ENCODE measurements at places on chromosomes 12 and 14.

DNA sequence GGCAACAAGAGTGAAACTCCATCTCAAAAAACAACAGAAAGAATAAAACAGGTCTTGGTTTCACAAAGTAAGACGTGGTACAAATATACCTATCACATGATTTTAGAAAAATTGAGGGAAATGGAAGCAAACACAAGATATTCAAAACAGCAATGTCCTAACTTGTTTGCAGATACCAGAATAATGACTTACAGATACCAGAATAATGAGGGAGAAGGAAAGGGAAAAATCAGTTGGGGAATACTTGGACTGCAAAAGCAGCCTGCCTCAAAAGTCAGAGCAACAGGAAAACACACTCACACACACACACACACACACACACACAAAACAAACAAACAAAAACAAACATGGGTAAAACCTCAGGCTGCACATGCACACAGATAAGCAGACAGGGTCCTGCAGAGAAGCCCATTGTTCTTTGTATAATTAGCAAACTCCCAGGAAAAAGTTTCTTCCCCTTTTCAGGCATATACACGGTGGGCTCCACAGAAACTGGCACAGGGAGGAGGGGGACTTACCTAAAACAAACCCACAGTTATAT lies 65.7 kb upstream of the CAPRIN2 start:
- DNase-seq = no peak

- DNase-seq = peak; percentile 47
These were observed 24.8 kb downstream of the BICDL1 start for GRCh38 chr12:120013659-120014380.

- DNase-seq = no peak
These were observed 75.8 kb upstream of the SOX5 start for GRCh38 chr12:24025153-24025798.

DNA sequence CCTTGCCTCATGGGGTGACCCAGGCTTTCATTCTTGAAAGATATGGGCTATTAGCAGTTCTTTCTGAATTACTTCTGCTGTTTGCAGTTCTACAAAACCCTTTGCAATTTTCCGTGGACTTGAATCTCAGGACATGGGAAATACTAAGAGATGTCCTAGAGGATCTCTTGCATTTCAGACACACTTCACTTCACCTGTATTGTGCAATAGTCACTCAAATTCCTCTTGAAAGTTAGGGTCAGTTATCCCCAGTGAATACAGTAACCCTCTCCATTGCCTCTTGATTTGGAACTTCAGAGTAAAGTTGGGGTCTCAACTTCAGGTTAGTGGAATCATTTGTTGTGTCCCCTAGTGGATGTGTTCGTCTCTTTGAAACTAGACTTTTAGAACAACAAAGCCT lies 31.8 kb downstream of the YLPM1 start:
- no peak for DNase-seq

- peak; percentile 24 for DNase-seq
These were observed 12.5 kb downstream of the C1R start for GRCh38 chr12:7079826-7080125.

GRCh38 chr12:125434936-125435443 lies 369.8 kb downstream of the AACS start:
- DNase-seq = no peak

DNA sequence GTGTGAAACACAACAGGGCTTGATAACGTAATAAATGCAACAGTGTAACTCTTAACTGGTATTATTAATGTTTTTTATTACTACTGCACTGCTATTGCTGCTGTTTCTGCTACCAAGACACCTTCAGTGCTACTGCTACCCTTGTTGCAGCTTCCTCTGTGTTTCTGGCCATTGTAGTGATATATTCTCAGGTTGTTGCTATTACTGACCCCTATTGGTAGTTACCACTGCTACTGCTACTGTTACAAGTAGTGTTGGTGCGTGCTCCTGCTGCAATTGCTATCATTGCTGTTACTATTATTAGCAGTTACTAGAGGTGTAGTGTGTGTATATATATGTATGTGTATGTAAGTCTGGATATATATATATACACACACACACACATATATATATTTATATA lies 87.2 kb upstream of the PTPRB start:
- peak; percentile 9 for DNase-seq

GRCh38 chr14:31154956-31155355 lies 52.6 kb downstream of the HECTD1 start:
- DNase-seq = no peak

GRCh38 chr14:24273422-24273998 lies 2.1 kb upstream of the RABGGTA start:
- no peak for DNase-seq

DNA sequence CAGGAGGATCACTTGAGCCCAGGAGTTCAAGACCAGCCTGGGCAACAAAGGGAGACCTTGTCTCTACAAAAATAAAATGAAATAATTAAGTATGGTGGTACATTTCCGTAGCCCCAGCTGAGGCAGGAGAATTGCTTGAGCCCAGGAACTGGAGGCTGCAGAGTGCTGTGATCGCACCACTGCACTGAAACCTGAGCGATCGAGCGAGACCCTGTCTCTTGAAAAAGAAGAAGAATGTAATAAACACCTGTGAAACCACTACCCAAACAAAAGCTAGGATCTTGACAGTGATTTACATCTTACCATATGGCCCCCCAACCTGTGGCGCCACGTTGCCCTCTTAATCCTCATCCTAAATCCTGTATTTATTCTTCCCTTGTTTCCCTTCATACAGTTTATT lies 5.7 kb upstream of the DTX1 start:
- DNase-seq = no peak

DNA sequence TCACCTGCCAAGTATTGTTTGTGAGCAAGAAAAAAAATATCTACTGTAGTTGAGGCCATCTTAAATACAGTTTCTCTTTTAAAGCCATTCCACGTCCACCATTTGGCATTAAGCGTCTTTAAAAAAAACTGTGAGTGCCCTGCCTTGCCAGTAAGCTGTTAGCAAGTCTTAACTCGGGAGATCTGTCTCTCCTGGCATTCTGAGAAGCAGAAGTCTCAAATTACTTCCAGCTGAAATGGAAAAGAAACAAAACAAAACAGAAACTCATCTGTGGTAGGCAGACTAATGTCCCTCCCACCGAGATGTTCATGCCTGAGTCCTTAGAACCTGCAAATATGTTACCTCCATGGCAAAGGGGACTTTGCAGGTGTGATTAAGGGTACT lies 126.2 kb downstream of the CRADD start:
- DNase-seq = no peak

- peak; percentile 59 for DNase-seq
These were observed 75.3 kb upstream of the OR4E1 start for GRCh38 chr14:21748869-21749303.

- DNase-seq = no peak
These were observed 285 bp downstream of the MVK start for GRCh38 chr12:109573914-109574244.

- no peak for DNase-seq
These were observed 43.6 kb upstream of the APPL2 start for GRCh38 chr12:105279460-105280056.

DNA sequence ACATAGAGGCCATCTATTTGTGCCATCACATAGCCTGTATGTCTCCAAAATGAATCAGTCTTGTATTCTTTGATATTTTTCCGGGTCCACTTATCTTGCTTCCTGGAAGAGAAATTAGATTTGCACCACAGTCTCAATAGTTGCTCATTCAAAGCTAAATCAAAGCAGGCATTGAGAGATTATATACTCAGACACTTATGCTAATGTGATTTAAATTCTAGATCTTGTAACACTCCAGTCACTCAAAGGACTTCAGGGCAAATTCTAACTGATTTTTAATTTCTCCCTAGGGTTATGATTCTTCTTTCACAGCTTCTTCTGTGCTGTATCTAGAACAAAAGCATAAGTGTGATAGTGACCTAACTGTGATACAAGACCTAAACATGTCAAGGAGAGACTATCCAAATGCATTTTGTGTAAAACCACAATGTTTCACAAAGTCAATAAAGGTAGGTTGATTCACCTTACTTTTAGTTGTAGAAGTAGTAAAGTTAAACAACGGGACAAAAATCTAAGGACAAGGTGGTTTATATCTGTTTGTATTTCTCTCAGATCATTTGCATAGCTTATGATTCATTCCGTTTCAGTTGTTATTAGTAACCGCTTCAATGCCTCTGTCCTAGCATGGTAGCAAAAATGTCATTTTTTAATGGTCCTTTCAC lies 26.8 kb downstream of the PLBD1 start:
- DNase-seq = no peak

- DNase-seq = no peak
These were observed 2.0 kb downstream of the SCYL2 start for GRCh38 chr12:100268835-100269564.

DNA sequence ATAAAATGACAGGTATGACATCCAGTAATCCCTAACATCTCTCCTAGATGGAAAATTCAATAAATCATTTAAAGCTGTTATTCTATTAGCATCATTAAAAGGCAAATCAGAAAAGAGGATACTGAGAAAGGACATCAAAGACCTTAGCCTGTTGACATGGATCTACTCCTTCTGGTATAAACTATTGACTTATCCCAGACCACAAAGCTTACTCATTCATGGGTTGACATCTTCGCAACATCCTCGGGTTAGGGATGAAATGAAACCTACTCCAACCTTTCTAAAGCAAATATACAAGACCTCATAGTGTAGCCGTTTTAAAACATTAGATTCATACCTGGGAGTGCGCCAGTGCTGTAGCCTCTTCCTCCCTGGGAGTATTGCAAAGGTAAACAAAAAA lies 191.5 kb upstream of the BTG1 start:
- no peak for DNase-seq

- peak; percentile 17 for DNase-seq
These were observed 287.5 kb downstream of the DUSP6 start for GRCh38 chr12:89064780-89065179.

DNA sequence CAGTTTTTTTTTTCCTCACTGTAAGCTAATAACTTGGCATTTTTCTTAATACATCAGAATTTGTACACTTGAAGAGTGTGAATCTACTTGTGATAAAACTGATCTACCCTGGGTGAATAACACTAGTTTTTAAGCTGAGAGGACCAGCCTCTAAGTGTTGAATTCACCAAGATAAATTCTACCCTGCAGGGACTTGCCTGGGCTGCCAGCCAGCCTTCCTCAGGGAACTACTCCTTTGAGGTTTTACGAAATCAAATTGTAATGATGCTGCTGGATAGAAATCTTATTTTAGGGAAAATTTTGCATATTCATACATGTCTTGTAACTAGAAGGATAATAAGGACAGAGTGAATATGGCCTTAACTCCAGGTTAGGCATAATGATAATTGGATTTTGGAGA lies 1.9 kb downstream of the MED21 start:
- no peak for DNase-seq

GRCh38 chr12:130162745-130163460 lies 639 bp downstream of the FZD10 start:
- no peak for DNase-seq

- DNase-seq = no peak
These were observed 58.1 kb downstream of the GCH1 start for GRCh38 chr14:54844479-54844878.

DNA sequence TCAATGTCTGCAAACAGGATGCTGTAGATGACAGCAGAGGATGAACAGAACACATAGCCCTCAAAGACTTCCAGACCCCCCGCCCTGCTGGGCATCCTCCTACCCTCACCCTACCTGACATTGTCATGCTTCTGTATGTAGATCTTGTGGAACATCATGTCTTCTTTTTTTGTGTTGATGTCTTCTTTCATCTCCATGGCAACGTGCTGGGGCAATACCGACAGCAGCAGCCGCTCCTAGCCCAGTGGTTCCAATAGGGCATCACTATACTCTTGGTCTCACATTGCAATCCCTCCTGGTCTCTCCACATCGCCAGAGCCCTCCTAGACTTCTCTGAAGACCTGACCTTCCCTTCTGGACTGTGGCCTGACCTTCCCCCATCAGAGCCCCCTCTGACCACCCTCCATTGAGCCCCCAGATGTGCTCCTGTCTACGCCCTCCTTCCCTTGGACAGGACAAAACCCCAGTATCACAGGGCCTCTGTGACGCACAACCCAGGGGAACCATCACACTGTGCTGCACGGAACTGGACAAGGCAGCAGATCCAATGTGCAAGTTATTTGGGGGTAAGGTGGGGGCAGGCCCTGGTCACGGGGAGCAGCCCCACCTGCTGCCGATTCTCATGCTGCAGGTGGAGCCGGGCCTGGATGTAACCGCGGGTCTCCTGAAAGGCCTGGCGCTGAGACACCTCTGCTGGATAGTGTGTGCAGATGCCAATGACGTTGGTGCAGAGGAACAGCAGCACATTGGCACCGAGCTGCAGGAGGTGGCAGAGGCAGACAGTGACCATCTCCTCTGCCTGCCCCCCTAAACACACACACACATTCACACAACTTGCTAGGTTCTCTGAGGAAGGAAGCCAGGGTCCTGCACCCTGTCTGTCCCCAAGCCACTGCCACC lies 11.1 kb downstream of the ADCY6 start:
- DNase-seq = no peak

- DNase-seq = no peak
These were observed 11.3 kb downstream of the C14orf132 start for GRCh38 chr14:96050482-96050881.

DNA sequence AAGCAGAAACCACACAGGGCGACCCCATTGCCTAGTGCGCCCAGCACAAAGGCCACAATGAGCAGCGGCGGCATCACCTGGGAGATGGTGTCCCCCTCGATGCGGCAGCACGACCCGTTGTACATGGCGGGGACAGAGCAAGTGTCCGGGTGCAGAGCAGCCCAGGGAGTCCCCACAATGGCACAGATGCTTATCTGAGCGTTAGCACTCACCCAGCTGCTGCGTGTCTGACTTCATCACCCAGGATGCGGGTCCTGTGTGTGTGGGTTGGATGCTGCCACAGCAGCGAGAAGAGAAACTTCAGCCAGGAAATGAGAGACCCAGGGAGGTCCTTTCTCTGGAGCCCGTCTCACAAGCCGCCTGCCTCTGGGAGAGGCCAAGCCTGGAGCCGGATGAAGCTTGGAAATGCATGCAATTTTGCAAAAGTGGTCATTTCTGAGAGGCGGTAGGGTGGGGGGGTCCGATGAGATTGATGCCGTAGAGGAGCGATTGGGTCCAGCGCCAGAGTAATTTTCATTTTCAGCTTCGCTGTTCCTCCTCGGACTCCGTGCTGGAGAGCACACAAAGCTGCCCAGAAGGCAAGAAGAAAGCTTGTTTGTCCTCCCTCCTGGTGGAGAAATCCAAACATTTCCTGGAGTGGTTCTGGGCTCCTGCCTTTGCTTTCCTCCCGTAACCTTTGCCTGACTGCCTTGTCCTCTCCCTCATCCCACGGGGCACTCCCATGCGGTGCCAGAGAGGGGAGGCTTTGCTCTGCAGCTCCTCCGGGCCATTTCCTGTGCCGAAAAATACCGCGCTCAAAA lies at the start of gene HCAR1:
HCAR1 (minus strand) TSS at position 630 of the 800 bp plus-strand sequence; CDS start at position 125, 505 bp downstream.
- no peak for DNase-seq

DNA sequence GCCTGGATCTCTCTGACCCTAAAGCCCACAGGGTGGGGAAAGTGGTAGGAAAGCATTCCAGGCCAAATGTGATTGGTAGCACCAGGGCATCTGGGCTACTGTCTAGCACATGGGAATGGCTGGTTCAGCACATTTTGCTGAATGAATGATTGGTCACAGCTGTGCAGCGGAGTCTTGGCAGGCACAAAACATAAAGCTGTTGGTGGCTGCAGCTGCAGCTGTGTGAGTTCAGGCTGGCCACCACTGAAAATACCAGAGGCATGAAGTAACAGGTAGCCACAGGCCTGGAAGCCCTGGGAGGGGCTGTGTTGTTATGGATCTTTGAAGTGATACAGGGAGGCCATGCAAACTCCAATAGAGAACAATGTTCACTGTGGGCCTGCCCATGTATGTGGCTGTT lies 72.7 kb downstream of the MYRFL start:
- peak; percentile 77 for DNase-seq

GRCh38 chr14:52458721-52459085 lies 93.6 kb downstream of the TXNDC16 start:
- no peak for DNase-seq

- no peak for DNase-seq
These were observed 31.1 kb downstream of the CLEC2D start for GRCh38 chr12:9700606-9700956.

Data from urothelium cell line (cell line).